ENCODE measurements at places on chromosomes 1 and 21.

DNA sequence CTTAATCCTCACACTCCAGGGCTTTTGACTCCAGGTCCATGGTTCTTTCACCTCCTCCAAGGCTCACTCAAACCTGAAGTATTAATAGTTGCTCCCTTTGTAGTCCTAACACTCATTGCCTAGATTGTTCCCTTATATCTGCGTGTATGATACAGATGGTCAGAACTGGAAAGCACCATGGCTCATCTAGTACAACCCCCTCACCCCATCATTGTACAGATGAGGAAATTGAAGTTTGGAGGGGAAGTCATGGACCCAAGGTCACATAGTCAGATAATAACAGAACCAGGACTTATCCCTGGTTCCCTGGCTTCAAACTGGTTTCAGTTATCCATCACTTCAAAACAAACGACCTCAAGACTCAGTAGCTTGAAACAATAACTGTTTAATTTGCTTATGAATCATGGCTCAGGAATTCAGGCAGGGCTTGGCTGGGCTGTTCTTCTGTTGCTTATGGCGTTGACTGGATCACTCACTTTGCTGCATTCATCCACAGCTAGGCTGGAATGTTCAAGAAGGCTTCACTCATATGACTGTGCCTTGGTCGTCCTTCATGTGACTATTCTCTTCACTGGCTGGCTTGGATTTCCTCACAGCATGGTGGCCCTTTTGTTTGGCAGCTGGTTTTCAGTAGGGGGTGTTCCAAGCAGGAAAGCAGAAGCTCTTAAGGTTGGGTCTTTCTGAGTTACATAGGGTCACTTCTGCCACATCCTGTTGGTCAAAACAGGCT lies 5.0 kb downstream of the NOS1AP start:
- no peaks in the 10 kb centered on the region for H3K36me3 ChIP-seq
- H3K4me3 ChIP-seq, result no peak overlapping the region
- peaks cover 63% of the 10 kb centered on the region for H3K27me3 ChIP-seq
- H3K27ac ChIP-seq, result no peak overlapping the region
- no peak for DNase-seq
- H3K4me1 ChIP-seq, result no peaks in the 10 kb centered on the region

DNA sequence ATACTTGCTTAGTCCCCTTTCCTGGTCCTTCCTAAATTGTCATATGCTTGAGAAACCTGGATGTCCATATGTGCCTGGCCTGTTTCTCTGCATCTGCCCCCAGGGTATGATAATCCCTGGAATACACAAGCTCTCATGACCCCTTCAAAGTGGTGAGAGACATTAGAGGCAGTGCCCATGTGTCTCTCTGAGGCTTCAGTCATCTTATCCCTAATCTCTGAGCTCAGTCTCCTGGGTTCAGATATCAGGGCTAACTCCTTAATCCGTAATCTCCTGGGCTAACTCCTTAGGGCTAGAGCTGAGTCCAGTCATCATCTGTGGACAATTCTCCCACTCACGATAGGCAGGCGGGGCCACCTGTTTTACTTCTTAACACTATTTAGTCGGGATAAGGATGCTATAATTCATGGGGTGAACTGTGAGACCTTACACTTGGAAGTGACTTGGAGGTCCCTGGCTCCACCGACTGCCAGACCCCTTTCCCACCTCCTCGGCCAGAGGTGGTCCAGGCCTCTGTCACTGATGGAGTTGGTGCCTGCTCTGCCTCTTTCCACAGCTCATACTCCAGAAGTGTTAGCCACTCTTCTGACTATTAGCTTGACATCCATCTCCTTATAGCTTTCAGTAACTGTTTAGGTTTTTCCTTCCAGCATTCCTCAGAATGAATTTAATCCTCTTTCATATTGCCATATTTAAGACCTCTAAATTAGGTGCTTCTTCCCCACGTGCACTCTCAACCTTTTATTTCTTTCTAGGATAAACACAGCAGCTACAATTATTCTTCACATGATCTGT lies 22.7 kb downstream of the CCN1 start:
- no peaks in the 10 kb centered on the region for H3K27me3 ChIP-seq
- H3K4me3 ChIP-seq, result no peak overlapping the region
- DNase-seq, result no peak
- no peaks in the 10 kb centered on the region for H3K4me1 ChIP-seq
- no peaks in the 10 kb centered on the region for H3K36me3 ChIP-seq

DNA sequence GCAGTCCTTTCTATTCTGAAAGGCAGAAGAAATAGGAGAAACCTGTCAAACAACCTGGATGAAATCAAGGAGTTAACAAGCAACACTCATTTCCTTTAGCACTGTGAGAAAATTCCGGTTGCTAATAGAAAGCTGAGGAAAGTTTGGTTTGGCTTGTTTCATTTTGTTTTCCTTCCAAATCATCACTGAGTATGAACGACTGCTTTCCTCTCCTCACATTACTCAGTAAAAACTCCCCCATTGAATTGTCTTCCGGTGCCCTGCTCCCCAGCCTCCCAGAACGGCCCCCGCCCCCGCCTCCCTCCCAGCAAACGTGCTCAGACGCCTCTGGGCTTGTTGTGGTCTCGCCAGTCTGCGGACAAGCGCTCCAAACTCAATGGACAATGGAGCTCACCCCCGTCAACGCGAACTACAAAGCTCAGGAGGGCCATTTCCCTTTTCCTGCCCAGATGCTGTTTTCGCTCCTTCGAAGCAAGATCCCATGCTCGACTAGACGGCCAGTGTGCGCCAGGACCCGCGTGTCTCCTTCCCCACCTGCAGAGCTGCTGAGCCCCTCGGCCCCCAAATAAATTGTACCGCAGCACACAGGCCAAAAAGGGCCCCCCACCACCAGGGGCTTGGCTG lies 747 bp downstream of the STX6 start:
- H3K27me3 ChIP-seq, result peaks cover 25% of the 10 kb centered on the region
- peaks cover 40% of the 10 kb centered on the region for H3K4me1 ChIP-seq
- DNase-seq, result peak; percentile 57

DNA sequence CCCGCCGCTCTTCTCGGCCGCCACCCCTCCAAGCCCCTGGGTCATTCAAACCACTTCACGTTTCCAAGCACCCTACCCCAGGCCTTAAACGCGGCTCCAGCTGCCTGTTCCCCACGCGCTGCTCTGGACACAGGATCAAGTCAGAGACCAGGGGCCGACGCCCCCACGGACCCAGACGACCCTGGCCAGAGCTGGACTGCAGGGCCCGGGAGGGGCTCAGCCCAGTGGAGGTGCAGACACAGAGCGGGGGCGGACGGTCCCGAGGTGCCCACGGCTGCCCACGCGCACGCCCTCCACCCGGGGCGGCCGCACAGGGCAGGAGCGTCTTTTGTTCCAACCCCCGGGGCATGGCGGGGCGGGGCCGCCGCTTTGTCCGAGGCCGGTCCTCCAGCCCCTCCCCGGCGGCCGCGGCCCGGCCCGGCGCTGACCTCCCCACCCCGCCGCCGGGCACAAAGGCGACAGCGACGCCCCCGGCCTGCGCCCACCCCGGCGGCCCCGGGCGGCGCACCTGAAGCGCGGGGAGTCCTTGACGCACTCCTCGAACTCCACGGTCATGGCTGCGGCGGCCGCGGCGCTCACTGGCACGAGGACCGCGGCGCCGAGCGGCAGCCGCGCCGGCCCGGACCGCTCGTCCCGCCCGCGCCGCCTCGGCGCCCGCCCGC lies 338 bp downstream of the ACAP3 start:
- peak; percentile 38 for DNase-seq
- H3K27ac ChIP-seq, result peak overlapping the region; percentile 80
- H3K27me3 ChIP-seq, result no peaks in the 10 kb centered on the region
- peaks cover 13% of the 10 kb centered on the region for H3K4me1 ChIP-seq
- peak overlapping the region; percentile 89 for H3K4me3 ChIP-seq
- H3K36me3 ChIP-seq, result peaks cover 1% of the 10 kb centered on the region

- H3K4me3 ChIP-seq, result no peak overlapping the region
- no peaks in the 10 kb centered on the region for H3K4me1 ChIP-seq
- no peak overlapping the region for H3K27ac ChIP-seq
- H3K27me3 ChIP-seq, result peaks cover 18% of the 10 kb centered on the region
- no peak for DNase-seq
- H3K36me3 ChIP-seq, result no peaks in the 10 kb centered on the region
These were observed 14.0 kb downstream of the RSPO1 start for GRCh38 chr1:37620707-37621106.

- no peak for DNase-seq
- H3K27me3 ChIP-seq, result no peaks in the 10 kb centered on the region
- H3K4me1 ChIP-seq, result peaks cover 10% of the 10 kb centered on the region
- H3K4me3 ChIP-seq, result no peak overlapping the region
These were observed 21.4 kb downstream of the RUNX3 start for GRCh38 chr1:24908591-24909259.

- DNase-seq, result no peak
- no peak overlapping the region for H3K4me3 ChIP-seq
- H3K36me3 ChIP-seq, result no peaks in the 10 kb centered on the region
- H3K27me3 ChIP-seq, result no peaks in the 10 kb centered on the region
- H3K27ac ChIP-seq, result no peak overlapping the region
These were observed 53.5 kb downstream of the MRPL37 start for GRCh38 chr1:54253480-54253879.

DNA sequence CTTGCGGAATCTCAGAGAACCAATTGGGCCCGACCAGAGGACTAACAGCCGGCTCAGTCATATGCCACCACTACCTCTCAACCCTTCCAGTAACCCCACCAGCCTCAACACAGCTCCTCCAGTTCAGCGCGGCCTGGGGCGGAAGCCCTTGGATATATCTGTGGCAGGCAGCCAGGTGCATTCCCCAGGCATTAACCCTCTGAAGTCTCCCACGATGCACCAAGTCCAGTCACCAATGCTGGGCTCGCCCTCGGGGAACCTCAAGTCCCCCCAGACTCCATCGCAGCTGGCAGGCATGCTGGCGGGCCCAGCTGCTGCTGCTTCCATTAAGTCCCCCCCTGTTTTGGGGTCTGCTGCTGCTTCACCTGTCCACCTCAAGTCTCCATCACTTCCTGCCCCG lies 49.8 kb downstream of the ACP6 start:
- H3K27me3 ChIP-seq, result no peaks in the 10 kb centered on the region
- H3K4me1 ChIP-seq, result peaks cover 34% of the 10 kb centered on the region
- DNase-seq, result no peak
- H3K36me3 ChIP-seq, result peaks cover 56% of the 10 kb centered on the region
- no peak overlapping the region for H3K27ac ChIP-seq
- H3K4me3 ChIP-seq, result no peak overlapping the region

GRCh38 chr1:115654663-115655305 lies 13.0 kb downstream of the VANGL1 start:
- peaks cover 30% of the 10 kb centered on the region for H3K4me1 ChIP-seq
- peak overlapping the region; percentile 83 for H3K27ac ChIP-seq
- H3K36me3 ChIP-seq, result peaks cover 45% of the 10 kb centered on the region
- H3K27me3 ChIP-seq, result no peaks in the 10 kb centered on the region

GRCh38 chr1:84462118-84462517 lies 16.9 kb upstream of the RPF1 start:
- no peak for DNase-seq
- no peak overlapping the region for H3K4me3 ChIP-seq
- H3K27me3 ChIP-seq, result peaks cover 46% of the 10 kb centered on the region
- no peaks in the 10 kb centered on the region for H3K36me3 ChIP-seq
- no peak overlapping the region for H3K27ac ChIP-seq

- no peaks in the 10 kb centered on the region for H3K36me3 ChIP-seq
- no peak for DNase-seq
- H3K27ac ChIP-seq, result no peak overlapping the region
- no peaks in the 10 kb centered on the region for H3K27me3 ChIP-seq
These were observed 339.4 kb upstream of the USP24 start for GRCh38 chr1:55554611-55555010.

DNA sequence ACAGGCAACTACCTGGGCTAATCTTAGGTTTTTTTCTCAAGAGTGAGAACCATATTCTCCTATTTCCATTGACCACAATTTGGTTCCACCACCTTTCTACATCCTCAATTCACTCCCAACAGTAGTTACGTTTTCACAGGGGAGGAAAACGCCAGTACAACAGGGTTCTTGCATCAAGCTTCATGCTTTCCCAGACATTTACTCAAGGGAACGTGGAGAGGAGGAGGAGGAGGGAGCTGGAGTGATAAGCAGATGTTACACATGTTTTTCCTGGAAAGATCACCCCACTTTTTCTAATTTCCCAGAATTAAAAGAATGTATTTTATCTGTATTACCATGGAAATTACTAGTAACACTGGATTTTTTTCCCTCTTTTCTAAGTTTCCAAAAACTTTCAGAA lies 58.3 kb downstream of the RGS5 start:
- H3K4me1 ChIP-seq, result no peaks in the 10 kb centered on the region
- H3K27me3 ChIP-seq, result no peaks in the 10 kb centered on the region
- H3K36me3 ChIP-seq, result no peaks in the 10 kb centered on the region
- no peak for DNase-seq
- H3K27ac ChIP-seq, result no peak overlapping the region
- H3K4me3 ChIP-seq, result no peak overlapping the region

GRCh38 chr1:181424786-181425403 lies 58.4 kb upstream of the CACNA1E start:
- peak overlapping the region; percentile 25 for H3K4me3 ChIP-seq
- H3K27me3 ChIP-seq, result peaks cover 18% of the 10 kb centered on the region
- peak; percentile 64 for DNase-seq
- H3K27ac ChIP-seq, result no peak overlapping the region
- H3K36me3 ChIP-seq, result no peaks in the 10 kb centered on the region

GRCh38 chr21:28464095-28464494 lies 528.6 kb downstream of the LTN1 start:
- no peaks in the 10 kb centered on the region for H3K36me3 ChIP-seq
- no peak overlapping the region for H3K27ac ChIP-seq
- H3K4me3 ChIP-seq, result no peak overlapping the region
- no peaks in the 10 kb centered on the region for H3K27me3 ChIP-seq
- DNase-seq, result no peak

GRCh38 chr1:201008666-201009360 lies 14.7 kb downstream of the KIF21B start:
- H3K4me1 ChIP-seq, result peaks cover 33% of the 10 kb centered on the region
- no peak for DNase-seq
- no peaks in the 10 kb centered on the region for H3K27me3 ChIP-seq
- H3K36me3 ChIP-seq, result peaks cover 19% of the 10 kb centered on the region

DNA sequence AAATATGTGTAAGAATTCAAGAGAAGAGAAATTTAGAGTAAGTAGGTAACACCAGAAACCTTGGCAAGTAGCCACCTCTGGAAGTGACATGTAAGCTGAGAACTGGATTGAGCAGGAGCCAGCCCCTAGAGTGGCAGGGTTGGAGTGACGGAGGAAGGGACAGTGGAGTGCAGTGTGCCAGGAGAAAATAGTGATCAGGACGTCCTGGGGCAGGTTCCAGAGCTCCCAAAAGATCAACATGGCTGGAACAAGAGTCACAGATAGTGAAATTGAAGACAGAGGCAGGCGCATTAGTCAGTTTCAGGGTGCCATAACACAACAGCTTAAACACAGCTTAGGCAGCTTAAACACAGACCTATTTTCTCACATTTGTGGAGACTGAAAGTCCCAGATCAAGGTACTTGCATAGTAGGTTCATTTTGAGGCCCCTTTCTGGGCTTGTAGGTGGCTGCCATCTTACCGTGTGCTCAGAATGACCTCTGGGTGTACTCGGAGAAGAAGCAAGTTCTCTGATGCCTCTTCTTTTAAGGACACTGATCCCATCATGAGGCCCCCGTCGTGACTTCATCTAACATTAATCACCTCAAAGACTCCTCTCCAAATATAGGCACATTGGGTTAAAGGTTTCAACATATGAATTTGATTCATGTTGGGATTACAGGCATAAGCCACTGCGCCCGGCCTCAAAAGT lies 37.2 kb downstream of the GNPAT start:
- no peak overlapping the region for H3K4me3 ChIP-seq
- H3K27ac ChIP-seq, result no peak overlapping the region
- peaks cover 32% of the 10 kb centered on the region for H3K36me3 ChIP-seq
- no peaks in the 10 kb centered on the region for H3K27me3 ChIP-seq
- DNase-seq, result no peak

Measured in T-helper 2 cell treated with Interferon-gamma antibody and Interleukin-4, amounts not matched to agents 5 μg/mL and 100 μg/mL, for 36 hours (primary cell).